Dermis blood vessel endothelial cell (primary cell): ENCODE measurements at places on chromosomes 4 and X. TPM values are rescaled to one million over a fixed set of nuclear protein-coding genes. Genes with fewer than 3 reads are reported as not detected.

The MUC7 gene
- not detected in 2 replicates for total RNA-seq

The FGF2 gene
- 31.8 and 41.6 TPM in 2 replicates for total RNA-seq

The GASK1B gene
- total RNA-seq, result 205 and 257 TPM in 2 replicates

The F11 gene
- total RNA-seq, result not detected in 2 replicates

The MEPE gene
- not detected in 2 replicates for total RNA-seq

The PRICKLE3 gene
- total RNA-seq, result 9.4 and 9.7 TPM in 2 replicates

The PWWP3B gene
- total RNA-seq, result not detected in 2 replicates

The ADH7 gene
- total RNA-seq, result not detected in 2 replicates
